ENCODE measurements at places on chromosomes 16 and 17.
A peak's percentile ranks its signal among the peaks of the same experiment; 100 is the strongest.

- DNase-seq = no peak
Observed at GRCh38 chr16:46629331-46630219, 8.4 kb upstream of the SHCBP1 start.

DNA sequence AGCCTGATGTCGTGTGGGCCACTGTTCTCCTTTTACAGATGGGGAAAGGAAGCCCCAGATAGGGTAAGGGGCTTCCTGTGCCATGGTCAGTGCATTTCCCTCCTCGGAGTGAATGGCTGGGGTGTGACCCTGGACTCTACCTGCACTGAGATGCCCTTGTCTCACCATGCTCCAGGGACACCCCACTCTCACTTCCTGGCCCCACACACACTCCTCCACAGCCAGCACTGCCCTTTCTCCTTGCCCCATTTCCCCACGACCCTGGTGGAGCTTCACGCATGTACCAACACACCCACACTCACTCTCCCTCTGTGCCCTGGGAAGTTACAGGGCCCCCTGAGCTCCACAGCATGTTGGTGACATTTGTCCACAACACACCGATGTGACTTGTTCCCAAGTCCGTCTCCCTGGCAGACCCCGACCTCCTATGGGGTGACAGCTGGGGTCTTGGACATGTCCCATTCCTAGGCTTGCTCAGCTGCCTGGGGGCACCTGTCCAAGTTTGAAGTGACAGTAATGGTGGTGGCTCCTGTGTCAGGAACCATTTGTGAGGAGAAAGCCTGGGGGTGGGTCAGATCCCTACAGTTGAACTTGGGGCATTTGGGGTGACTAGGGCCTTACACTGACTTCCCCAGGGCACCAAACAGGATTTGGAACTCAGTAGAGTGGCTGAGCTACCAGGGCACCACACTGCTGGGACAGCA is 47.4 kb downstream of the PECAM1 start:
- no peak for DNase-seq

DNA sequence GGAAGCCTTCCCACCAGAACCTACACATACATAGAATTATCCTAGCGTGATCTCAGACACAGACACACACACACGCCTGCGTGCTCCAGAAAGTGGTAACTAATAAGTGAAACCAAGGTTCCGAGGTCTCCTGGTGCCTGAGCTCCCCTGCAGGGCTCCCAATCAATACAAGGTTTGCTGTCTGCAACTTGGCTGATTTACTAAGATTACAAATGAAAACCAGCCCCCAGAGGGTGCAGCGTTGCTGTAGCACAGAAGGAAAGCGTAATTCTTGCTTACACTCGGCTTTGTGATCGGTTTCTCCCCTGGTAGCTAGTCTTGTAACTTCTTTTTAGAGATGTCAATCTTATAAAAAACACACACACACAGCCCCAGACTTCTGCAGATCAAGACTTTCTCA is 334.1 kb upstream of the XYLT1 start:
- no peak for DNase-seq

DNA sequence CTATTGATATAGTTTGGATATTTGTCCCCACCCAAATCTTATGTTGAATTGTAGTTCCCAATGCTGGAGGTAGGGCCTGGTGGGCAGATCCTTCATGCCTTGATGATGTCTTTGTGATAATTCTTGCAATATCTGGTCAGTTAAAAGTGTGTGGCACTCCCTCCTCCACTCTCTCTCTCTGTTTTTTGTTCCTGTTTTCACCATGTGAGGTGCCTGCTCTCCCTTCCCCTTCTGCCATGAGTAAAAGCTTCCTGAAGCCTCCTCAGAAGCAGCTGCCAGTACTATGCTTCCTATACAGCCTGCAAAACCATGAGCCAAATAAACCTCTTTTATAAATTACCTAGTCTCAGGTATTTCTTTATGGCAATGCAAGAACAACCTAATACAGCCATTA is 47.3 kb downstream of the TOM1L2 start:
- DNase-seq = no peak

DNA sequence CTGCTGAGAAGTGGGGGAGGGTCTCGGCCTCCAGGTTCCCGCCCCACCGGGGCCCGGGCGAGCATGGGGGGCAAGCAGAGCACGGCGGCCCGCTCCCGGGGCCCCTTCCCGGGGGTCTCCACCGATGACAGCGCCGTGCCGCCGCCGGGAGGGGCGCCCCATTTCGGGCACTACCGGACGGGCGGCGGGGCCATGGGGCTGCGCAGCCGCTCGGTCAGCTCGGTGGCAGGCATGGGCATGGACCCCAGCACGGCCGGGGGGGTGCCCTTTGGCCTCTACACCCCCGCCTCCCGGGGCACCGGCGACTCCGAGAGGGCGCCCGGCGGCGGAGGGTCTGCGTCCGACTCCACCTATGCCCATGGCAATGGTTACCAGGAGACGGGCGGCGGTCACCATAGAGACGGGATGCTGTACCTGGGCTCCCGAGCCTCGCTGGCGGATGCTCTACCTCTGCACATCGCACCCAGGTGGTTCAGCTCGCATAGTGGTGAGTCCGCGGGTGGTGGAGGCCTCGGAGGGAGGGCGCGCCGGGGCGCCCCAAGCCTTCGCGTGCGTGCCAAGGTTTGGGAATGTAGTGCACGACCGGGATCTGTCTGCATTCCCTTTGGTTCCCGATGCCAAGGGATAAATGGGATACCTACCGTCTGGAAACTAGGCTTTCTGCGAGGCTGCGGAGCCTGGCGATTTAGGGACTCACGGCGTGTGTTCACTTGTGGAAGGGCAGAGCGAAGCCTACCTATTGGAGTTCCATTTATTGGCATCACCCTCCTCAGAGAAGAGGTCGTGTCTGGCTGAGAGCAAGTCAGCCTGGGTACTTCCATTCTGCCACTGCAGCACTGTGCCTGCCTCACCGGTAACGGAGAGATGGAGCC is 1.0 kb downstream of the ZNRF1 start:
- DNase-seq = peak; percentile 74

DNA sequence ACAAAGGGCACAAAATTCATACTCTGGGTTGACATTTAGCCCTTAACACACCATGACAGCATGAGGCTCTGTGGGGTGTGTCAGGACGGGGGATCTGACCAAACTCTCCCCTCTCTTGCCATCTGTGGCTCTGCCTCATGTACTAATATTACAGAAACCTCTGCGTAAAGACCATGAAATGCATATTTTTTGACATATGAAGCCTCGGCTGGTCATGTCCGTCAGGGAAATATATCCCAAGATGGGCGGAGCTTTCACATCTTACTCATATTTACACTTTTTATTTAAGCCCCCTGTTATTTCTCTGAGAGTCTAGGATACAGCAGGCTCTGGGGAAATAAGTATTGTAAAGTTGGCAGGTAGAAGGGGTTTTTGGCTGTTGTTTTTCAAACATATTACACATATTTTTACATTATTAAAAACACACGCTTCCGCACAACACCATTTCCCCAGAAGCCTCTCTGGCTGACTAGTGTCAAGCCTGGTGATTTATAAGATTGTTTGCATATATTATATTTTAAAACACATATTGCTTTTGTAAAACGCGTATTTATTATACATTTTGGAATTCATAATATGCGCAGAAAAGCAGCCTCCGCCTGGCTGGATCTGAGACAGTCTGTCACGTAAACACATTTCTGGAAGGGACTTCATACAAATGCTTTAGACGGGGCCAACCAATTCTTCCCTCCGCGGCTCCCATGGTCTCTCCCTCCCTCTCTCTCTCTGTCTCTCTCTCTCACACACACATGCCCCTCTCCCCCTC is 237.7 kb upstream of the ZFHX3 start:
- no peak for DNase-seq

DNA sequence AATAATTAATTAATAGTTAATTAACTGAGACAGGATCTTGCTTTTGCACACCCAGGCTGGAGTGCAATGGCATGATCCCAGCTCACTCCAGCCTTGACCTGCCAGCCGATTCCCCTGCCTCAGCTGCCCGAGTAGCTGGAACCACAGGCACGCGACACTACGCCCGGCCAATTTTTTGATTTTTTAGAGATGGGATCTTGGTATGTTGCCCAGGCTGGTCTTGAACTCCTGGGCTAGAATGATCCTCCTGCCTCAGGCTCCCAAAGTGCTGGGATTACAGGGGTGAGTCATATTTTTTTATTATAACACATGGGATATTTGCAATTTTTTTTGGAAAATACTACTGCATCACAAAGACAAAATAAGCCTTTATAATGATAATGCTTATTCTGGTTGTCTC is 30.4 kb upstream of the BCAR1 start:
- DNase-seq = no peak

DNA sequence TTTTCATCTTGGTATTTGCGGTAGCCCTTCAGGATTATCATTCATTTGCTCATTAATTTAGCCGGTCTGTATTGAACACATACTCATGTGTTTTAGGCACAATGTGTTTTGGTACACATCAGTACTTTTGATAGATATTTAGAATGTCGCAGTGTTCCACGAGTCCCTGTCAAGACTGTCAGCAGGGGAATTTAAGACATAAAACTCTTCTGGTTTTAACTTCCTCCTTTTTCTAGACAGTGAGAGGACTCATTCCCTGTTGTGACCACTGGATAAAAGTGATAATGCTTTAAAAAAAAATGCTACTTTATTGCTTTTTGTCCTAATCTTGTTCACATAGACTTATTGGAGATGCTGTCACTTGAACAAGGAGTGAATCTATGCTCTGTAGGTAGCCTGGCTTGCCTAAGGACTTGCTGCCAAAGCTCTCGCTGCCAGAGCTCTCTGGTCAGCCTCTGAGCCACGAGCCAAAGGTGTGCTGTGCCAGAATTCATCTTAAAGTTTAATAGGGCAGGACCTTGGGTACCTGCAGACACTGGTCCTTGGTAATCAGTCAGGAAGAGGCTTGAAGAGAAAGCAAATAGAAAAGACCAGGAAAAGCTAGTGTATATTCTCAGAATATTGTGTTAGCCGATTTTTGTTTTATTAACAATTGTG is 5.4 kb downstream of the DCAF7 start:
- DNase-seq = no peak

DNA sequence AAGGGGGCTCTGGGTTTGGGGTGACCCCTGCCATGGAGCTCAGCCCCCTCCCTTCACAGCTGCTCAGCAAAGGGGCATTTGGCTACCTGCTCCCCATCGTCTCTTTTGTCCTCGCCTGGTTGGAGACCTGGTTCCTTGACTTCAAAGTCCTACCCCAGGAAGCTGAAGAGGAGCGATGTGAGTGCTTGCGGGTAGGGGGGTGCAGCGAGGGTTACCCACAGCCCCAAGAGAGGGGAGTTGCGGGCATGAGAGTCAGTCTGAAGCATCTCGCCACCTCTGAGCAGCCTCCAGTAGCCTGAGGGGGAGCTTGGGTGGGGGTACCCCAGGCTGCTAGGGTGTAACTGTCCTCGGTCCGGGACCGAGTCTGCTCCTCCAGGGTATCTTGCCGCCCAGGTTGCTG is 6.8 kb upstream of the TCAP start:
- DNase-seq = no peak

- DNase-seq = no peak
Observed at GRCh38 chr17:37614391-37614790, 5.2 kb upstream of the SYNRG start.

GRCh38 chr17:50609380-50610074 is 25.2 kb upstream of the ABCC3 start:
- DNase-seq = no peak

GRCh38 chr16:3642397-3643094 is 11.9 kb upstream of the DNASE1 start:
- DNase-seq = no peak

DNA sequence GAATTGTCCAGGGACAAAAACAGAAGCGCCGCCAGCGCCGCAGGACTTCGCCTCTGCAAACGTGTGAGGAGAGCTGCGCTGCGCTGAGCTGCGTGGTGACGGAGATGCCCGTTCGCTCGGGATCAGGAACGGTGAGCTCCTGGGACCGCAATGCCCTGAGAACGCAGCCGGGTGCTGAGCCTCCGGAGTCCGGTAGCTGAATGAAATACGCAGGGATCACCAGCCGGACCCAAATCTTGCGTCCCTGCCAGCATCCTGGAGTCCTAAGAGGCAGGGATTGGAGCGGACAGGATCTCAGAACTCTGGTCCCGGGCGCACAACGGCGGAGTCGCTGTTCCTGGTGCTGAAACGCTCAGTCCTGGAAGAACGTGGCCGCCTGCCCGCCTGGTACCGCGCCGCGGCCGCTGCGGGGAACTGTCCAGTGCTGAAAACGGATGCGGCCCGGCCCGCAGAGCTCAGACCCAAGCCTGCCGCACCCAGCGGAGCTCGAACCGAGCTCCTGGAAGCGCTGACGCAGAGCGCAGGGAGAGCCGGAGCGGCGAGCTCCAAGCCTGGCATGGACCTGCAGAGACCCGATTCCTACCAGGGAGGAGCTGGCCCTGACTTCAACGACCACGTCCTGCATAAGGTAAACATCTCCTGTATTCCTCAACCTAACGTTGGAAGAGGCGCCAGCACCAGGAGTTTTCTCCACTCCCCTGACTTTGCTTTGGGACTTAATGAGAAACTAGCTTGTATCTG is 41.5 kb downstream of the CD300LF start:
- peak; percentile 83 for DNase-seq

GRCh38 chr16:50991436-50991835 is 159.6 kb downstream of the SALL1 start:
- DNase-seq = no peak

- DNase-seq = no peak
Observed at GRCh38 chr17:47806913-47807255, 14.7 kb downstream of the OSBPL7 start.

GRCh38 chr16:88317613-88317965 is 65.2 kb upstream of the ZNF469 start:
- DNase-seq = no peak

DNA sequence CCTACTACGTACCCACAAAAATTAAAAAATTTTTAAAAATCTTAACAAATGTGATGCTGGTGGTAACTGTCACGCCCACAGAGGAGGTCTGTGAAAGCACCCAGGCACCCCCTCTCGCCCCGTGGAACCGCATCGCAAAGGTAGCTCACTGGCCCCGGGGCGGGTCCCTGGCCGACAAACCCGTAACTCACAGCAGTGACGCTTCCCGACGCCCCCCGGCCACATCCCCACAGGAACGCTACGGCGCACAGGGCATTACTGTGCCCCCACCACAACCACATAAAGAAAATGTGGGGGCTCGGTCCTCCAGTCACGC is 366 bp downstream of the ANKS3 start:
- DNase-seq = no peak

- peak; percentile 18 for DNase-seq
Observed at GRCh38 chr17:37239690-37240334, 136.0 kb upstream of the C17orf78 start.

DNA sequence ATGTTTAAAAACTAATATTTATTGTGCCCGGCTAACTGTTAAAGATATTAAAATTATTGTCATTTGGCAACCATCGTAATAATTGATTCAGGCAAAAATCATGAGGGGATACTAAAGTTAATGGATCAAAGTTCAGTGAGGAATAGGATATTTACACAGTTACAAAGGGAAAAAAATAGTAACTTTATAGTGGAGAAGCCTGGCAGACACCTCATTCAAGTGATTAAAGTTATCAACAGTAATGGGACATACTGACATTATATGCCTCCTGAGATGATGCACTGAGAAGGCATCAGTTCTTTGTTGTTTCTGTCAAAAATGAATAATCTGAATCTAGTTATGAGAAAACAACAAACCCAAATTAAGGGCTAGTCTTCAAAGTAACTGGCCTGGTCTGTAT is 77.1 kb downstream of the NLK start:
- DNase-seq = no peak
